ENCODE measurements at places on chromosomes 4 and X.

- DNase-seq, result peak; percentile 15
Observed at GRCh38 chr4:153204728-153205648, 745 bp downstream of the TRIM2 start.

GRCh38 chrX:1537031-1537715 lies at the start of gene P2RY8:
Gene P2RY8, minus strand, starts transcription at chrX:1537185. Its CDS starts 70,627 bp downstream, at chrX:1466558.
- DNase-seq, result peak; percentile 66

DNA sequence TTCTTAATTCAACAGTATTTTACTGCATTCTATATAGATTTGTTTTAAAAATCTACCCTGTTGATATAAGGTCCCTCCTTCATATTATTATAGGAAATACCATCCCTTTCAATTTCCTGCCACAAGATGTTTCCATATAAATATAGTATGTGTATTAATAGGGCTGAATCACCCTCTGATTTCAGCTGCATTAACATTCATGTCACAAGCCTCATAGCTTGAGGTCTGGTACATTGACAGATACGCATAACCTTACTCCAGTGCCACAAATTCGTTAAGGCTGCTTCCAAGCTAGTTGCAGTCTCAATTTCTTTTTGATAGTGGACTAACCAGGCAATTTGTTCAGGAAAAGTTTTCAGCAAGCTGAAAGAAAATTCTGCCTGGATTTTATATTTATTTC lies 128.4 kb downstream of the KLHL34 start:
- no peak for DNase-seq

DNA sequence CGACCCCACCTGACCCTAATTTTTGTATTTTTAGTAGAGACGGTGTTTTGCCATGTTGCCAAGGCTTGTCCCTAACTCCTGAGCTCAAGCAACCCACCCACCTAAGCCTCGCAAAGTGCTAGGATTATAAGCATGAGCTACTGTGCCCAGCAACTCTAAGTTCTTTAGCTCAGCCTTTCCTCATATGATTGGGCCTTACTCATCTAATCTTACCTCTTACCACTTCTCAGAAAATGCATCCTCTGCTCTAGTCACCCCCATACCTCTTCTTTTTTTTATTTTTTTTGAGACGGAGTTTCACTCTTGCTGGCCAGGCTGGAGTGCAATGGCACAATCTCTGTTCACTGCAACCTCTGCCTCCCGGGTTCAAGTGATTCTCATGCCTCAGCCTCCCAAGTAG lies 35.6 kb upstream of the UGDH start:
- DNase-seq, result no peak

- no peak for DNase-seq
Observed at GRCh38 chr4:7771541-7772507, 167.8 kb downstream of the AFAP1 start.

GRCh38 chr4:21592970-21593670 lies 355.5 kb downstream of the KCNIP4 start:
- DNase-seq, result no peak

DNA sequence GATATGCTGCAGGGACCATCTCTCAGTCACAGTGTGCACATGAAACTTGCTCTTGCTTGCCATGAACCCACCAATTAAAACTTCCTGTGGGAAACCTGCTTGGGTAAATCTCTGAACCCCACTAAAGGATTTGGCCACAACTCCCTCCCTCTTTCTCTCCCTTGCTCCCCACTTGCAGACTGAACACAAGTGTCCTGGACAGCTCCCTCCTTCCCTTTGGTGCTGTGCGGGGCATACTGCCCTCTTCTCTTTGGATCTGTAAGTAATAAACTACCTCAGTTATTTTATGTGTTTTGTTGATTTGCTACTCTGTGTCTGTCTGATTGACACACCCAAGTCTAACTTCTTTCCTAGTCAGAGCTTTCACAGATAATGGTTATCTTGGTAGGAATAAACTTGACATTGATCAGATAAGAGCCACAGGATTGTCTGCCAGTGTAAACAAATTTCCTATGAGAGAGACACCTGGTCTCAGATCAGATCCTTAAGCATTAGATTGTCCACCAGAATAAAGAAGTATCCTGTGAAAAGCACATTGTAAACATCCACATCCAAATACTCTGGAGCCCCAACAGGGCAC lies 41.8 kb downstream of the SULT1E1 start:
- no peak for DNase-seq

DNA sequence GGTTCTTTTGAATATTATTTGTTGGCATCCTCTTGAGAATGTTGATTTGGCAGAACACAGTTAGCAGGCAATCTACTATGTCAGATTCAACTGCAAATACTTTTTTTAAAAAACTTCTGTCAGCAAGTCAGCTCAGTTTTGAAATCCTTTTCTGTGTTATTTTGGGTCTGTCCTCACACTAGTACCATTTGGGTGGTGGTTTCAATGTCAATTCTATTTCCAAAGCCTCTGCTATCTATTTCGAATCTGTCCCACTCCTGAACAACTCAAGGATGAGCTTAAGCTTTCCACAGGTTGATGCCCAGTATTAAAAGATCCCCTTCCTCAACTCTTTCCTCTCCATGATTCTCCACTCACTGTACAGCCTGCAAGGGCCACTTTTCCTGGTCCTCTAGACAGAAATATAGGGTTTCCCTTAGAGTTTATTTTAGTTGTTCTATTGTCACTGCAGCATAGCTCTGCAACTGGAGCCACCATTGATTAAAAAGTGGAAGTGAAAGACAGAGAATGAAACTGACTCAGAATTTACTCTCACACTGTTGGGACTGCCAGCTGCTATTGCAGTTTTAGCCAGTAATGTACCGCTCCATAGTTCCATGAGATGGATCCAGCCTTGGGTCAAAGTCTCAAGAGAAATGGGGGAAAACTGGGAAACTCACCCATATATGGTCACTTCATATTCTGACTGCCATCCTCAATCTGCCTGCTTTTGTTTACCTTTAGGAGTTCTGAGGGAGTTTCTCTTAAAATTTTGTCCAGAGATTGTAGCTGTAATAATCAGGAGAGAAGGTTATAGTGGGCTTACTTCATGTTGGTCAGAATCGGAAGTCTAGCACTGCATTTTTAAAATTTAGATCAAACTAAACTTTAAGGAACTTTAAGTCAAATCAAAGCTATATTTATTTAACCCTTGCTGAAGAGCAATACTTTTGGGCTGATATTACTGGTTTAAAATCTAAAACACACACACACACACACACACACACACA lies 14.6 kb downstream of the HDX start:
- DNase-seq, result no peak

GRCh38 chr4:47668810-47669408 lies 169.0 kb downstream of the CORIN start:
- DNase-seq, result no peak

GRCh38 chr4:28973587-28974350 lies 1746.4 kb upstream of the PCDH7 start:
- DNase-seq, result no peak

GRCh38 chrX:106397788-106398538 lies 213.8 kb upstream of the RADX start:
- no peak for DNase-seq

Measured in stimulated activated CD4-positive, alpha-beta T cell treated with anti-CD3 and anti-CD28 coated beads, Interleukin-2, amount 100 ng/mL, for 48 hours (primary cell).